ENCODE measurements at places on chromosomes 6 and 20.

DNA sequence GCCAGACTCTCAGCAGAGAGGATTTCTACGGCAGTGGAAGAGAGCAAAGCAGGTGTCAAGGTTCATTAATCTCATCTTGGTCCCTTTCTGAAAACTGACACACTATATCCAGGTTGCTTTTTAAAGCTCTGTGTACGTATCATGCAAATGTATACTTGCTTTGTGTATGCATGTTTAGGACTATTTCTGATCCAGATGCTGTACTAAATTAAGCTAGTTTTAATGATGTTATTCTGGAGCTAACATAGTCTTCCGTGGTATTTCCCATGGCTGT lies 59.2 kb upstream of the SNX9 start:
- no peak for DNase-seq
- H3K4me1 ChIP-seq: peaks cover 95% of the 10 kb centered on the region
- peak overlapping the region; percentile 68 for H3K4me3 ChIP-seq
- H3K27ac ChIP-seq: peak overlapping the region; percentile 94

DNA sequence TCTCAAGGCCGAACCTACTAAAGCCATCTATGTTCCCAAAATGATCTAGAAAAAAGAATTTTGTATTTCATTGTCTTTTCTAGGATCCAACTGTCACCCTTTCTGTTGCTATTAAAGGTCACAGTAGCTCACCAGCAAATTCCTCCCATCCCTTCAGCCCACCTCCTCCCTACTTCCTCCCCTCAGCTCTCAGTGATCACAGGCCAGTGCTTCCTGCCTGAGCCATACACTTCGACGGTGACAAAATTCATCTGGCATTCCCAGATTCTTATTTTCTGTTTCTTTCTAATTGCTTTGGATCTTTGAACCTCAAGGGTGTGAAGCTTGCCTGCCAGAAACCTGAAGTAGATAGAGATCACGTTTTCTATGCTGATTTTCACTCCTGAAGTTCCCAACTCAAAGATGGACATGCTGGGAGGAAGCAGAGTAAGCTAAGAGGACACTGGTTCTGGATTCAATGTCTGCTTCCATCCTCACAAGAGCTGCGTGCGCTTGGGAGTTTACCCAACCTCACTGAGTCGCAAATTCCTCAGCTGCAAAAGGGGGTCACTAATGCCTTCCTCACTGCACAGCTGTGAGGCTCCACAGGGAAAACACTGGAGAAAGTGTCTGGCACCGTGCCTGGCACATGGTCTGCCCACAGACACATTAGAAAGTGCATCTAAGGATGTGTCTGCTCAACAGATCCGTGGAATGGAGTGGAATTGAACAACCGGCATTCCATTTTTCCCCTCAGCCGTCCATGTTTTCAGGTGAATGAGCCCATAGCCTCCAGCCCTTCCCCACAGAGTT lies 34.5 kb downstream of the MDGA1 start:
- H3K4me1 ChIP-seq: no peaks in the 10 kb centered on the region
- no peak overlapping the region for H3K4me3 ChIP-seq
- DNase-seq: no peak
- H3K27ac ChIP-seq: no peak overlapping the region

DNA sequence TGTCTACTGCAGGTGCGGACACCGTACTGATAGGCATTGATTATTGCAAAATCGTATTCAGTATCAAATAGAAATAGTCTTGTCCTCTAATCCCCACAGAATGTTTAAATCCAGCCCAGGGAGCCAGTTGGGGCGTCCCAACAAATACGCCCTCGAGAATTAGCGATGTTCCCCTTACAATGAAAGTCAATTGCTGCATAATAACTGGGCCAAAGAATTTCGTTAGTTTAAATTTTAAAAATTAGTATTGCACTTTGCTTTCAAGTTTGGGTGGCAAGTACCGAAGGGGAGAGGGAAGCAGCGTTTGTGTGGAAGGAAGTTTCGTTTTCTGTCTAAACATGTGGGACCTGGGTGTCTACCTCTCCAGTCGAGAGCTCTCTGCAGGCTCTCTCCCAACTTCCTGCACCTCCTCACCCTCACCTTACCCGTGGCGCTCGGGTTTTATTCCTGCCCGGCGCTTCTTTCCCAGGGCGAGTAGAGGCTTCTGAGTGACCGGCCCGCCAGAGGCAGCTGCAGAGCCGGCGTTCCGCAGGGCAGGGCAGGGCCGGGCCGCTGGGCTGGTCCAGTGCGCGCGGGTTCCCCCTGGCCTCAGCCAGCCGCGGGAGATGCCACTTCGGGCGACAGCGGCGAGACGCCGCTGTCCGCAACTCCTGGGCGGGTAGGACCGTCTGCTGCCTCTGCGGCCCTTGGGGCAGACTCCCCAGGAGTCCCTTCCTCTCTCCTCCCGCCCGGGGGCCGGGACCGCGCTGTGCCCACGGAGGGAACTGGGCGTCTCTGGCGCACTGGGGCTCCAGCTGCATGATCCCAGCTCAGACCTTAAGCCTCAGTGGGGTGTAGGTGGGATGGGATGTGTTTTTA lies 862 bp upstream of the TFAP2C start:
- H3K36me3 ChIP-seq: no peaks in the 10 kb centered on the region
- H3K4me3 ChIP-seq: peak overlapping the region; percentile 34
- no peak overlapping the region for H3K27ac ChIP-seq
- H3K4me1 ChIP-seq: peaks cover 11% of the 10 kb centered on the region

GRCh38 chr20:2420510-2420909 lies 39.8 kb downstream of the TGM6 start:
- no peaks in the 10 kb centered on the region for H3K4me1 ChIP-seq
- H3K27ac ChIP-seq: no peak overlapping the region
- peaks cover 18% of the 10 kb centered on the region for H3K27me3 ChIP-seq
- H3K36me3 ChIP-seq: no peaks in the 10 kb centered on the region
- DNase-seq: no peak

- no peak overlapping the region for H3K27ac ChIP-seq
- H3K27me3 ChIP-seq: no peaks in the 10 kb centered on the region
- peaks cover 13% of the 10 kb centered on the region for H3K36me3 ChIP-seq
- DNase-seq: no peak
- peaks cover 68% of the 10 kb centered on the region for H3K4me1 ChIP-seq
Measured at GRCh38 chr6:118639054-118639964, 12.1 kb downstream of the CEP85L start.

DNA sequence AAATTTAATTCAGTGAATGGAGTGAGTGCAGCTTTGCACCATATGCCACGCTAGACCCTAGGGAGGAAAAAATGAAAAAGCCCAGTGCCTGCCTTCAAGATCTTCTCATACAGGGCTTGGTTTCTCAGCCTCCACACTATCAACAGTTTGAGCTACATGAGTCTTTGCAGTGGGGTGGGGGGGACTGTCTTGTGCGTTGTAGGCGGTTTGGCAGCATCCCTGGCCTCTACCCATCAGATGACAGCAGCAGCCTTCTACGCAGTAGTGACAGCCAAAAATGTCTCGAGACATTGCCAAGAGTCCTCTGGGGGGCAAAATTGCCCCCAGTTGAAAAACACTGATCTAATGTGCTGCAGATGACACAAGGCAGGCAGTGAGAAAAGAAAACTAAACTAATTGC lies 6.2 kb downstream of the CDH22 start:
- H3K27ac ChIP-seq: no peak overlapping the region
- no peak overlapping the region for H3K4me3 ChIP-seq
- peaks cover 43% of the 10 kb centered on the region for H3K27me3 ChIP-seq
- no peak for DNase-seq
- H3K36me3 ChIP-seq: no peaks in the 10 kb centered on the region
- H3K4me1 ChIP-seq: no peaks in the 10 kb centered on the region

- DNase-seq: no peak
- H3K27ac ChIP-seq: no peak overlapping the region
- peaks cover 7% of the 10 kb centered on the region for H3K4me1 ChIP-seq
- no peak overlapping the region for H3K4me3 ChIP-seq
- no peaks in the 10 kb centered on the region for H3K27me3 ChIP-seq
Measured at GRCh38 chr6:20554326-20554725, 20.1 kb downstream of the CDKAL1 start.

- no peak for DNase-seq
- no peaks in the 10 kb centered on the region for H3K27me3 ChIP-seq
- H3K4me1 ChIP-seq: no peaks in the 10 kb centered on the region
- no peak overlapping the region for H3K27ac ChIP-seq
Measured at GRCh38 chr6:82875573-82876185, 190.0 kb downstream of the UBE3D start.

GRCh38 chr20:33176101-33176500 lies 8.1 kb downstream of the BPIFA2 start:
- no peak overlapping the region for H3K27ac ChIP-seq
- no peaks in the 10 kb centered on the region for H3K27me3 ChIP-seq
- no peaks in the 10 kb centered on the region for H3K4me1 ChIP-seq
- DNase-seq: no peak
- no peaks in the 10 kb centered on the region for H3K36me3 ChIP-seq

DNA sequence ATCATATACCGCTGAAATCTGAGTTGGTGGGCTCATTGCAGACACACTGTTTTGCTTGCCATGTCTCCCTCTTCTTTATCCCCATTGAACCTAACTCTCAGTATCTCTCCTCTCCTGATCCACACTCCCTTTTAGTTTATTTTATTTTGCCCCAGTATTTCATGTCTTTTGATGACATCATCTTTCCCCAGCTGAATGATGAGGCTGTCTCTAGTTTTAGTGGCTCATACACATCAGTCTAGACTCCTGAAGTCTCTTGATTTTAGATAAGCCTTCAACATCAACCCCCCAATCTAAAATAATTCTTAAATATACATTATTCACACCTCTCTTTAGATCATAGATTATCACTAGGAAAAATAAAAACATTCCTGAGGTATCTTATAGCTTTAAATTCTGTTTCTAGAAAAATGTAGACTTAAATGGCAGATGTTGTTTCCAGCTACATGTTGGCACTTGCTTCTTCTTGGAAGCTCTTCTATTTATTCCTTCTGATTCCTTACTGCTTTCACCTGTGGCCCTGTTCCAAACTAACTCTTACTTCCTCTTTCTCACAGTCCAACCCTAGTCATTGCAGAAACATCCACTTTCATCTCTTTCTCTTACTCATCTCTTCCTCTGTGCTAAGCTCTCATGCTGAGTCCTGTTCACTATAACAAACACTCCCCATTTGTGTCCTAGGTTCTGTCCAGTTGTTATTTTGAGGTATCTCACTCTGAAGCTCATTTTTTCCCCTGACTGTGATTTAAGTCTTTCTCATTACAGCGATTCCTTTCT lies 191.9 kb upstream of the SLC35B3 start:
- no peaks in the 10 kb centered on the region for H3K36me3 ChIP-seq
- no peak overlapping the region for H3K4me3 ChIP-seq
- no peaks in the 10 kb centered on the region for H3K27me3 ChIP-seq
- H3K27ac ChIP-seq: no peak overlapping the region

DNA sequence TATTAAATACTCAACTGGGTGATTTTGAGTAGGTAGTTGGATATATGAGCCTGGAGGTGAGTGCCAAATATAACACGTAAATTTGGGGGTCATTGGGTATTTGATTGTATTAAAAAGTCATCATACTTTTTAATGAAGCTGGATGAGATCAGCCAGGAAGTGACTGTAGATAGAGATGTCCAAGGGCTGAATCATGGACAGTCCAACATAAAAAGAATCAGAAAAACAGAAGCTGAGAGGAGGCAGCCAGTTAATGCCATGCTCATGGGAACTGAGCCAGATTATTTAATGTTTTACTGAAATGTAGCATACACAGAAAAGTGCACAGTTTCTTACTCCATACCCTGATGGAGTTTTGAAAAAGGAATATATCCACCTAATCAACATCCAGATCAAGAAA lies 435.5 kb upstream of the PLCB4 start:
- no peak overlapping the region for H3K4me3 ChIP-seq
- H3K36me3 ChIP-seq: no peaks in the 10 kb centered on the region
- H3K27me3 ChIP-seq: no peaks in the 10 kb centered on the region
- no peak for DNase-seq
- H3K27ac ChIP-seq: no peak overlapping the region

- H3K36me3 ChIP-seq: peaks cover 10% of the 10 kb centered on the region
- peak overlapping the region; percentile 3 for H3K27ac ChIP-seq
- H3K4me3 ChIP-seq: no peak overlapping the region
- peaks cover 69% of the 10 kb centered on the region for H3K4me1 ChIP-seq
- DNase-seq: no peak
Measured at GRCh38 chr6:106184629-106185028, 98.5 kb downstream of the PRDM1 start.

- H3K27ac ChIP-seq: no peak overlapping the region
- DNase-seq: no peak
- no peak overlapping the region for H3K4me3 ChIP-seq
- H3K36me3 ChIP-seq: no peaks in the 10 kb centered on the region
Measured at GRCh38 chr20:6168204-6168603, 45.4 kb upstream of the FERMT1 start.

DNA sequence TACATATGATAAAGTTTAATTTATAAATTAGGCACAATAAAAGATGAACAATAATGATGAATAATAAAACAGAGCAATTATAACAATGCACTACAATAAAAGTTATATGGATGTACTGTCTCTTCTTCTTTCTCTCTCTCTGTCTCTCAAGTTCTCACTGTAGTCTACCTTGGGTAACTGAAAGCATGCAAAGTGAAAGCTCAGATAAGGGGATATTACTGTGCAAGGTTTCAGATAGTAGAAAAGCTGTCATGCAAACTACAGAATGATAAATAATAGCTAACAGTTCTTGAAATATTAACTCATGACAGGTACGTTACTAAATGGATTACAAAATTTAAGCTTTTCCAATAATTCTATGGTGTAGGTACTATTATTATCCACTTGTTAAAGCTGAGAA lies 311.9 kb upstream of the PRDM1 start:
- H3K27me3 ChIP-seq: no peaks in the 10 kb centered on the region
- H3K36me3 ChIP-seq: peaks cover 3% of the 10 kb centered on the region
- no peak for DNase-seq
- H3K27ac ChIP-seq: no peak overlapping the region

- no peak for DNase-seq
- H3K27me3 ChIP-seq: no peaks in the 10 kb centered on the region
- H3K27ac ChIP-seq: no peak overlapping the region
- no peak overlapping the region for H3K4me3 ChIP-seq
- H3K4me1 ChIP-seq: peaks cover 2% of the 10 kb centered on the region
Measured at GRCh38 chr6:107105511-107106116, 9.7 kb downstream of the BEND3 start.

DNA sequence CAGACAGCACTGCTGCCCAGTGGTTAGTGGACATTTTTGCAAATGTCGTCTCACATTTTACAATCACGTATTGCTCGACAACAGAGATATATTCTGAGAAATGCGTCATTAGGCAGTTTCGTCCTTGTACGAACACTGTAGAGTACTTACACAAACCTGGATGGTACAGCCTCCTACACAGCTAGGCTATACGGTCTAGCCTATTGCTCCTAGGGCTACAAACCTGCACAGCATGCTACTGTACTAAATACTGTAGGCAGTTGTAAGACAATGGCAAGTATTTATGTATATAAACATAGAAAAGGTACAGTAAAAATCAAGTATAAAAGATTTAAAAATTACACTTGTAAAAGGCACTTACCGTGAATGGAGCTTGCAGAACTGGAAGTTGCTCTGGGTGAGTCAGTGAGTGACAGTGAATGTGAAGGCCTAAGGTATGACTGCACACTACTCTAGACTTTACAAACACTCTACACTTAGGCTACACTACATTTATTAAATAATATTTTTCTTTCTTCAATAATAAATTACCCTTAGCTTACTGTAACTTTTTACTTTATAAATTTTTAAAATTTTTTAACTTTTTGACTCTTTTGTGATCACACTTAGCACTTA lies 43.1 kb downstream of the ALDH5A1 start:
- H3K27ac ChIP-seq: no peak overlapping the region
- H3K36me3 ChIP-seq: no peaks in the 10 kb centered on the region
- DNase-seq: no peak
- no peak overlapping the region for H3K4me3 ChIP-seq
- H3K4me1 ChIP-seq: no peaks in the 10 kb centered on the region
